Stimulated activated CD8-positive, alpha-beta memory T cell treated with anti-CD3 and anti-CD28 coated beads, Interleukin-2, amount 100 ng/mL, for 48 hours (primary cell): ENCODE measurements at places on chromosomes 11 and 22.

DNA sequence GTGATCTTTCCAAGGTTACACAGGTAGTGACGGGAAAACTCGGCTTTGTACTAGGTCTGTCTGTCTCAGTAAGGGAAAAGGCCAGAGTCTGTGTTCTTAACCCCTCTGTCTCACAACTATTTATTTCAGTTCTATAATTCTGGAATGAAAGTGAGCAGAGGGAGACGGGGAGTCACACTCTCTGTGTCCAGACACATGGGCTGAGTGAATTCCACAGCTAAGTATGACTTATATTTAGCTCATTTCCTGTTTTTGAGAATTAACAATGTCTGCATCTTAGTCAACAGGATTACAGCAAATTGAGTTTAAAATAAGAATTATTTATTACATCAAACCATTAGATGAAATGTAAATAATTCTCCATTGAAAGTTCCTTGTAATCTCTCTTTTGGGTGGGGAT lies 62.5 kb upstream of the OR4B1 start:
- DNase-seq = no peak

GRCh38 chr11:61092908-61093763 lies 9.2 kb upstream of the CD5 start:
- no peak for DNase-seq

GRCh38 chr11:70155386-70155785 lies 47.7 kb upstream of the FADD start:
- DNase-seq = no peak

DNA sequence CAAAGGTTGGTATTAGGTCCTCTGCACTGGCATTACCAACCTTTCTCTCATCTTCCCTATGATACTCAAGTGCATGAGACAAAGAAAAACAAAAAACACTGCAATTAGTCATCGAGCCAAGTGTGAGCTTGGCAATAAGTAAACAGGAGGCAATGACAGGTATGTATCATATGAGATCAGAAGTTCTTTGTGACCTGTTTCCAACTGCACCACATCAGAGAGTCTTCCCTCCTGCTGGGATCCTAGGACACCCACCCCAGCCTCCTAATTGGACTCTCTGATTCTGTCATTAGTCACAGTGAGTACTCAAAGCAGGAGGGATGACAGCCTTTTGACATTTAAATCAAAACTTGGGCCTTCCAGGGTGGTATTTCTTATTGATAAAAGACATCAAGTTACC lies 7.8 kb upstream of the JAML start:
- no peak for DNase-seq

- DNase-seq = no peak
Observed at GRCh38 chr11:561148-562003, 606 bp downstream of the RASSF7 start.
